SHP77 (cell line): ENCODE measurements at places on chromosomes 2 and 18.

GRCh38 chr2:239252801-239253200, 148.0 kb downstream of the HDAC4 start:
- peak; percentile 73 for DNase-seq

GRCh38 chr18:49949951-49950395, 136.6 kb upstream of the ACAA2 start:
- no peak for DNase-seq

GRCh38 chr18:8389391-8390340, 219.6 kb upstream of the RAB12 start:
- peak; percentile 33 for DNase-seq

GRCh38 chr2:208490492-208490891, 83.9 kb downstream of the PTH2R start:
- DNase-seq: no peak
